ENCODE measurements at places on chromosomes 11 and 22.
A peak's percentile ranks its signal among the peaks of the same experiment; 100 is the strongest.

GRCh38 chr22:17112491-17113042, 8.6 kb downstream of the TMEM121B start:
- DNase-seq, result peak; percentile 52

DNA sequence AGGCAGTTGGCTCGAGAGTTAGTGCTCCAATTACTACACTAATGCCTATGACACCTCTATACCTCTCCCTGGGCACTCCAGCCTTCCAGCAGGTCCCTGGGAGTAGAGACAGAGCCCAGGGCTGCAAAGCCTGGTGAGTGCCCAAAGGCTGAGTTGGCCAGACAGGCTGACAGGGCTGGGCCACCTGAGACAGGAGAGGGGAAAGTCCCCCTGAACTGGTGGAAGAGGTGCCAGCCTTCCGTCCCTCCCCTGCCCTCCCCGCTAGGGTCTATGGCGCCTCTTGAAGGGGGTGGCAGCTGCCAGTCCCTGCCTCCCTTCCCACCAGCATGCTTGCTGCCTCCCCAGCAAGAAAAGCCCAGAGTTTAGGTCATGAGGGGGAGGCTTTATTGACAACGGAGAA, 3.0 kb downstream of the KCNJ11 start:
- no peak for DNase-seq

- DNase-seq, result peak; percentile 98
Measured at GRCh38 chr11:73376160-73376802, at the start of gene RELT. Gene RELT (plus strand): TSS chr11:73376399. CDS start chr11:73389137, 12,738 bp downstream.

DNA sequence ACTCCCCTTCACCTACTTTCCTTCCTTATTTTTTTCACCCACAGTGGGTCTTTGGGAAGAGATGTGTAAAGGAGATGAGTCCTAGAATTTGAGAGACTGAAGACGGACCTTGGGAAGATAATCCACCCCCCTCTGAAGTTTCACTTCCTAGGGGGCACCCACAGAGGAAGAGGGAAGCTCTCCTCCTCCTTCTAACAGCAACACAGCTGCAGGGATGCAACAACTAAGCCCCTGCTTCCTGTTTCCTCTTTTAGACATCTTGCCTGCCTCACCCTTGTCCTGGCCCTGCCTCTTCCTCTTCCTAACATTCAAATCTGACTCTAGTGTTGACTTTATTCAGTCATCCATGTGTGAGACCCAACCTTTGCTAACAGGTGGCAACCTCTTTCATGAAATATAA, 424.6 kb downstream of the BUD13 start:
- no peak for DNase-seq

DNA sequence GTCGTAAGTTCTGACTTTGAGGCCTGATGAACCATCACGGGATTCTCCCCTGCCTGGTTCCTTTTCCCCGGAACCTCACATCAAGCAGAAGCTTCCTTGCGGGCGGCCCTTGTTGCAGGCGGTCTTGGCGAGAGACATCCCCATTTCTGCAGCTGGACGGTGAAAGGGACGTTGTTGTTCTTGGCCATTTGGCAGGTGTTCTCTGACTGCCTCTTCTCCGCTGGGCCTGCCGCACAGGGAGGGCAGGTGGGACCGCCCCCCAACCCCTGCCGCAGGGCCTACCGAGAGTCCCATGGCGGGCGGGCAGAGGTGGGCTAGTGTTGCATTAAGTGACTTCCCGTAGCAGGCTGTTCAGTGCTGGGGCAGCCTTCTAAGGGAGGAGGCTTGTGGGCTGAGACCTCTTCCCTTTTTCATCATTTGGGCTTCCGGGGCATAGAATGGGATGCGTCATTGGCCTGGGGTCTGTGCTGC, 26.9 kb upstream of the GRAMD4 start:
- no peak for DNase-seq

GRCh38 chr11:105109855-105110687, 29.5 kb downstream of the CARD18 start:
- peak; percentile 29 for DNase-seq

GRCh38 chr11:126105022-126105747, 42.5 kb upstream of the CDON start:
- DNase-seq, result no peak

DNA sequence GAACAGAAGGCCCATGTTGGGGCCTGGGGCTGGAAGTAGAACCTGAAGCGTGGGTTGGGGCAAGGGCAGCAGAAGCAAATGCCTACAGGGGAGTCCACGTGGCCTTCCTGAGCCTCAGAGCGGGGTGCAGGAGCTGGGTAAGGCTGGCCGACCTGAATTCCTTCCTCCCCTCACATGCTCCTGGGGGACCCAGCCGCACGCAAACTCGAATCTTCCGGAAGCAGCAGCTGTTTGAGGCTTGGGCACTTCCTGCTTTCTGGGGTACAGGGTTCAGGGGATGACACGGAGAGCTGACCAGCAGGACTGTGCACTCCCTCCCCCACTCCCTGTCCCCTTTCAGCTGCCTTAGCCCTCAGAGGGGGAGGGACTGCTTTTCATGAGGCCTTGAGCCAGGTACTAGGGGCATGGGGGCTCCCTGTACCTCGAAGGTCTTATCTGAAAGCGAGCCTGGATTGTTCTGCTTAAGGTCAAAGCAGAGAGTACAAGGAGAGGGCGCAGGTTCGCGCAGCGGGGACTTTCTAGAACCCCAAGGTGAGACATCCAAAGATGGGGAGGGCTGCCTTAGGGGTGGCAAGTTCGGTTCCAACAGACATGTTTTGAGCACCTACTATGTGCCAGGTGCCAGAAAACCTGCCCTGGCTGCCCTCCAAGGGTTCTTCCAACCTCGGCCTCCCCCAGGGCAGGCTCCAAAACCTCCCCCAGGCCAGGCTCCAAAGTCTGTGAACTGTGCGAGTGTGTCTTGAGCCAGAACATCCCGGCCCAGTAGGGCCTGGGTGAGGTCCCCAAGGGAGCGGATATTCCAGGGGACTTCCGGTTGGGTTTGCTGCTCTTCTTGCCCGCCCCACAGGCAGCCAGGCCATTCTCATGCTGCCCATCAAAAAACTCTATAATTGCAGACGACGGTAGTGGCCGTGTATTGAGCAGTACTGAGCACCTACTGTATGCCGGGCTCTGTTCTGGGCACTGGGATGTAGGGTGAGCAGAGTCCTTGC, 1.7 kb downstream of the NCF4 start:
- DNase-seq, result no peak

DNA sequence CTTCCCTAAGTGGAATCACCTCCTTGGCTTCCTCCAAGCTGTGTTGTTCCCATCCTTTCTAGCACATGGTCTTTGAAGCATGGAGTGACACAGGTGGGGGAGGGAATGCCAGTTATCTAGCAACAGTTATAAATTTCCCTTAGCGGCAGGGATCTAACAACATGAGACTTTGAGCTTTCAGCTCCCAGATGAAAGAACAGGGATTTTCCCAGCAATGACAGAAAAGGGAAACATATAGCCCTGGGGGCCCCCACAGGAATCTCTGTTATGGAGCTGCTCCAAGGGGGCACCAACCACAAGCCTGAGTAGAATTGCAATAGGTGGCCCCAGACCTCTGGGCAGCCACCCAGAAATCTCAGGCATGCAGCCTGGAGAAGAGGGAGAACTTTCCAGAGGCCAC, 163.0 kb downstream of the GRIK4 start:
- no peak for DNase-seq

DNA sequence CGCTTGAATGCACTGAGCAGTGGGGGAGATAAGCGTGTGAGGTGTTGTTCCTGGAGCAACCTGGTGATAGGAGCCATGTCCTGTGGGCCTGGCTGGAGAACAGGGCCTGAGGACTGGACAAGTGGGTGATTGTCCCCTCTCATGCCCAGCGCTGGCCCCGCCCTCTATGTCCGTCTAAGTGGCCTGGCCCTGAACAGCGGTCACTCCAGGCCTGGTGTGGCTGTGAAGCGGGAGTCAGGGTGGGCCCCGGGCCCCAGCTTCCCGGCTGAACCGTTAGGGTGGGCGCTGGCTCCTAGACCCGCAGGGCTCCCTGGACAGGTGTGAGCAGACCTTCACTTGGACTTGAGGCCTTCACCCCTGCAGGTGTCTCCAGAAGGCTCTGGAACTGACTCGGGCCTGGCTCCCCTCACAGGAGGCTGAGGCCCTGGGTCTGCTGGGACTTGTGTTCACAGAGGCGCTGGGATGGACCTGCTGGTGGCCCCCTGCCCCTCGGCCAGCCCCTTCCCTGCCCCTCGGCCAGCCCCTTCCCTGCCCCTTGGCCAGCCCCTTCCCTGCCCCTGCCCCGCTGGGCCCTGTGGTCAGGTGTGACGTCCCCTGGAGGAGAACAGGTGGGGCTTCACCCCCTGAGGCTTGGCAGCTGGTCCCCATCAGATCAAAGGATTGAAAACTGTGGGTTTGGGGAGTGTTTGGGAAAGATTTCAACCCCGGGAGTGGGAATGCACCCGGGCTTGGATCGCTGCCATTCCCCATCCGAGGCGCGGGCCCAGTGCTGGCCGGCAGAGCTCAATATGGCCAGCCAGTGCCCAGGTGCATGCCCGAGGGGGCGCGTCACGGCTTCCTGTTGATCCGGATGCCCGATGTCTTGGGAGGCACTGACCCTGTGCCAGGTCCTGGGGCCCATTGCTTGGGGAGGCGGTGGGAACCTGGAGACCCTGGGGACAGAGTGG, 3.2 kb upstream of the MUC6 start:
- peak; percentile 72 for DNase-seq

DNA sequence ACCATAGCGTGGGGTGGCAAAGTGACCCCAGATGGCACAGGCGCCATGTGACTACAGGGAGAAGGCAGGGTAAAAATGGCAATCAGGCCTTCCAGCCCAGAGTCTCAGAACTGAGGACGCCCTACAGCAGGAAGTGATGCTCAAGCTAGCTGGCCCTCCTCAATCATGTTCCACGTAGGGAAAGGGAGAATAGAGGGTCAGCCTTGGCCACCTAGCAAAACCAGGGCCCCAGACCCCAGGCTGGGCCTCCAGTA, 978 bp upstream of the ANKRD13D start:
- no peak for DNase-seq

GRCh38 chr11:122229078-122229477, 113.1 kb upstream of the BLID start:
- DNase-seq, result no peak

DNA sequence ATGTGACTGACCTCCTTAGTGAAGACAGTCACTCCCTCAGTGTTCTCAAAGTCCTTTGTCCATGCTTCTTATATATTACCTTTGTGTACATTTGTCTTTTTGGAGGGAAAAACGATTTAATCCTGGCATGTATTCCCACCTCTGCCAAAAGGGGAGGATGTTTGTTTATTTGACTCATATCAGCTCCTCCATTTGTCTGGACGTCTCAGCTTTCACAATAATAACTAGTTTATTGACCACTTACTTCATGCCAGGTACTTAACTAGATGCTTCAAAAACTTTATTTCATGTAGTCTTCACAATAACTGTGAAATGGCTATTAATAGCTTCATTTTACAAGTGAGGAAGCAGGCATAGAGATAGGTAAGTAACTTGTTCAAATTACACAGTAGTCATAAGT, 5.3 kb downstream of the TBCEL start:
- peak; percentile 60 for DNase-seq

DNA sequence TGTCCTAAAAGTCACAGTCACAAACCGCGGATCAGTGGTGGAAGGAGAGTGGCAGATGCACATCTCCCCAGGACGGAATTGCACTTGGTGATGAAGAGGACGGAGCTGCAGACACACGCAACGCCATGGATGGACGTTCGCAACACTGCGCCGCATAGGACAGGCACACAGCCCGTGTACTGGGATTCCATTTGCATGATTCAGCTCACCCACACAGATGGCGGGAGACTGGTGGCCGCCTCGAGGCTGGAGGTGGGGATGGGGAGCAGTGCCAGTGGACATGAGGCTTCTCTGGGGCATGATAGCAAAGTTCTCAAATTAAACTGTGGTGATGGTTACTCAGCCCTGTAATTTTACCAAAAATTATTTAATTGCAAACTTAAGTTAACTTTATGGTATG, 37.4 kb downstream of the DUSP8 start:
- DNase-seq, result no peak

DNA sequence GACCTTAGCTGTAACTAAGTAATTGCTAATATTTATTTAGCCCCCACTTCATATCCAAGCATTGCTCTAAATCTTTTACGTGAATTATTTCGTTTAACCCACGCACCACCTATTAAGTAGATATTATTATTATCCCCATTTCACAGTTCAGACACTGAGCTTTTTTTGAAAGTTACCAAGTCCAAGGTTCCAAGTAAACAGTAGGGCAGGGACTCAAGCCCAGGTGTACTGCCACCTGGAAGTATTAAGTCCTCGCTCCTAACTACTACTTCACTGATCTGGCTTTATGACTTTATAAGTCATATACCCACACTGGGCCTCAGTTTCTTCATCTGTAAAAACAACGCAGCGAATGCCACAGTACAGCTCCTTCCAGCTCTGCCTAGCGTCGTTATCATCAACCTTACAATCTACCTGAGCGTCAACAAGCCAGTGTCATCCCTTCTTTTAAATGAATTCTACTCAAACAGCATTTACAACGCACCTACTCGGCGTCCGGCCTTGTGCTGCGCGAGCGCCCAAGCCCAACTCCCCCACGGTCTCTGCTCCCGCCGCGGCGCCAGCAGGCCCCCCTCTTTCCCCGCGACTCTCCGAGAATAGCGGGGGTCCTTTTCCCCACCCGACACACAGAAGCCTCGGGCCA, 624 bp downstream of the TMEM41B start:
- DNase-seq, result peak; percentile 18

- no peak for DNase-seq
Measured at GRCh38 chr11:91394073-91394726, 830.4 kb upstream of the FAT3 start.

- no peak for DNase-seq
Measured at GRCh38 chr11:6452219-6452618, 11.4 kb upstream of the HPX start.

- DNase-seq, result no peak
Measured at GRCh38 chr11:78400702-78401101, 16.9 kb downstream of the GAB2 start.

DNA sequence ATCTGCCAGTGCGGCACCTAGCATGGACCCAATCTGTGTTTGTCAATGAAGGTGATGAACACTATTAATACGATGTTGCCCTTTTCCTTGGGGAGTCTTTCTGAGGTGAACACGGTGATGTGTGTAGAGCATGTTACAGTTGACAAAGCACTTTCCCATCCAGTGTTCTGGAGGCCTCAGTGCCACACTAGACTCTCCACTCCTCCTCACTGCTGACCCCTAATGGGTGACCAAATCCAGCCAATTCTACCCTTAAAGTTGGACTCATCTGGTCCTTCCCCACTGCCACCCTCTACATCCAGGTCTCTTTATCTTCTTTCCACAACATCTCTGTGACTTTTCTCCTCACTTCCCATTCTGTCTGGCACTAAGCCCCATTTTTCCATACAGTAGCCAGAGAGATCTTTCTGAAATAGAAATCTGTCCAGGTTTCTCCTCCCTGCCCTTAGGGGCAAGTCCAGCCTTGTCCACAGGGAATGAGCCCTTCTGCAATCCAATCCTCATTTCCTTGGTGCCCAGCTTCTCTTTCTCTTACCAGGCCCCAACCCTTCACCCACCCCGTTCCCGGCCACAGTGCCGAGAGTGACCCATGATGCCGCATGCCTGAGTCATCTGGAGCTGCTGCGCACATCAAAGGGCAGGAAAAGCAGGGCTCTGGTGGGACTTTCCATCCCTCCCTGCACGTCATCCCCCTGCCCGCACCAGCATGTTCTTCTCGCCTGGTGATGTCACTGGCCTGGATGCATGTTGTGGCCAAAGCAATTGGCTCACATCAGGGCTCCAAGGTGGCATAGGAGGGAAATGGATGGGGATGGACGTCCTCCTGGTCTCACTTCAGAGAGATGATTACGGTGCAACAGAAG, 64.2 kb downstream of the RASSF10 start:
- DNase-seq, result peak; percentile 22

- no peak for DNase-seq
Measured at GRCh38 chr11:12862696-12863469, 146.2 kb upstream of the RASSF10 start.

GRCh38 chr11:113664069-113664980, 41.8 kb downstream of the TMPRSS5 start:
- peak; percentile 95 for DNase-seq
